CD14-positive monocyte (primary cell): ENCODE measurements at places on chromosomes 12 and 14. TPM values are rescaled to one million over a fixed set of nuclear protein-coding genes. Genes with fewer than 3 reads are reported as not detected.

The PDE3A gene
- polyA plus RNA-seq: not detected in 2 replicates

The INHBC gene
- polyA plus RNA-seq: not detected

The IL26 gene
- not detected for polyA plus RNA-seq

The BDKRB2 gene
- polyA plus RNA-seq: not detected

The EIF2S3B gene
- polyA plus RNA-seq: 0.37 TPM

The EPYC gene
- polyA plus RNA-seq: not detected in 2 replicates

The PLCZ1 gene
- polyA plus RNA-seq: not detected

The ZNF385A gene
- 97.6 and 161 TPM in 2 replicates for polyA plus RNA-seq

The A2M gene
- not detected for polyA plus RNA-seq

The LRP1-AS gene
- polyA plus RNA-seq: 1.5 TPM

The HELB gene
- 1.8 TPM for polyA plus RNA-seq

The EMC9 gene
- polyA plus RNA-seq: 8.5 TPM

The PLD4 gene
- polyA plus RNA-seq: 15.1 TPM

The ADAMTS20 gene
- polyA plus RNA-seq: not detected

The SLC6A12 gene
- polyA plus RNA-seq: 8.3 and 13.5 TPM in 2 replicates

The C1S gene
- polyA plus RNA-seq: not detected

The RALGAPA1 gene
- polyA plus RNA-seq: 4.1 TPM

The NRL gene
- 1.3 and 2.3 TPM in 2 replicates for polyA plus RNA-seq

The SMOC1 gene
- not detected in 2 replicates for polyA plus RNA-seq

The FIGNL2 gene
- 0.06 TPM for polyA plus RNA-seq

The LRRC43 gene
- not detected for polyA plus RNA-seq

The SLC15A5 gene
- not detected for polyA plus RNA-seq

The TSFM gene
- polyA plus RNA-seq: 3.8 and 4.5 TPM in 2 replicates

The SYCP3 gene
- not detected for polyA plus RNA-seq

The LMO3 gene
- polyA plus RNA-seq: not detected in 2 replicates

The EML5 gene
- not detected for polyA plus RNA-seq

The SYT10 gene
- not detected for polyA plus RNA-seq

The ARHGDIB gene
- polyA plus RNA-seq: 2,228 TPM

The SERPINA4 gene
- polyA plus RNA-seq: not detected

The CLEC1A gene
- polyA plus RNA-seq: 2.4 and 7.9 TPM in 2 replicates

The TULP3 gene
- polyA plus RNA-seq: 2.3 TPM

The ABCC9 gene
- polyA plus RNA-seq: not detected in 2 replicates

The SAMD15 gene
- polyA plus RNA-seq: 0.05 and 0.65 TPM in 2 replicates

The SLC6A15 gene
- polyA plus RNA-seq: not detected

The FBLN5 gene
- not detected in 2 replicates for polyA plus RNA-seq

The RNASE7 gene
- polyA plus RNA-seq: not detected

The PMEL gene
- 0.19 and 0.37 TPM in 2 replicates for polyA plus RNA-seq

The GUCY2C gene
- 0.14 TPM for polyA plus RNA-seq

The SCN8A gene
- 0.03 TPM for polyA plus RNA-seq

The SSPN gene
- polyA plus RNA-seq: not detected in 2 replicates
